Transverse colon (tissue), 4 donors: ENCODE measurements at places on chromosomes 12 and 14. TPM values are rescaled to one million over a fixed set of nuclear protein-coding genes. Genes with fewer than 3 reads are reported as not detected.

DNA sequence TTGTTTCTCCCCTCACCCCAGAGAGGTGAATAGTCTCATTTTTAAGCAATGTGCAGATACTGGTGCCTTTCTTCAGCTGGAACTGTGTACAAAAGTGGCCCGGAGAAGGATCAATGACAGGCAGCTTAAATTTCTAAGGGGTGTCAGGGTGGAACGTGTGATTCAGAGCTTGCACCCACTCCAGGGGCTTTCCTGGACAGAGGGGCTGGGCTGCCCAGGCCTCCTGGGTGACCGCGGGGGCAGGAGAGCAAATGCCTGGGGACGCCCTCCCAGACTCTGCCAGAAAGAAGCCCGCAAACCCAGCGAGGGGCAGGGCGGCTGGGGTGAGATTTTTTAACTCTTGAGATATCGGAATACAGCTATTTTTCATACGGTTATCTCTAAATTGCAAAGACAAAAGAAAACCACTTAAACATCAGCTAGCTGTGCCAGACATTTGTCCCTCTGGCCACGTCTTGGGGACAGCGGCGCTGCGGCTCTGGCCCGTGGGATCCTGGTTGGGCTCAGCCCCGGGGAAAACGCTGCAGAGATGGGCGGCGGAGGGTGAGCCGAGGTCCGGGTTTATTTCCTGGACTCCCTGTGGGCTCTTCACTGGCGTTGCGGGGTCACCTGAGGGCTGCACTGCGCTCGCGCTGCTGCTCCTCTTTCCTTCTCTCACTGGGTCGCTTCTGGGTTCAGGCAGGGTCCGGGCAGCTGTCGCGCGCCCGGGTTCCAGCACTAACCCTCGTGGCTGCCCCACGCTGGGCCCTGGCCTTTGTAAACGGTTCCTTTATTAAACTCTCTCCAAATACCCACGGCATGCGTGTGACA, 35.8 kb downstream of the NFKBIA start:
- H3K27ac ChIP-seq = no peak overlapping the region
- H3K4me3 ChIP-seq = no peak overlapping the region
- no peaks in the 10 kb centered on the region for H3K36me3 ChIP-seq
- no peak for DNase-seq

DNA sequence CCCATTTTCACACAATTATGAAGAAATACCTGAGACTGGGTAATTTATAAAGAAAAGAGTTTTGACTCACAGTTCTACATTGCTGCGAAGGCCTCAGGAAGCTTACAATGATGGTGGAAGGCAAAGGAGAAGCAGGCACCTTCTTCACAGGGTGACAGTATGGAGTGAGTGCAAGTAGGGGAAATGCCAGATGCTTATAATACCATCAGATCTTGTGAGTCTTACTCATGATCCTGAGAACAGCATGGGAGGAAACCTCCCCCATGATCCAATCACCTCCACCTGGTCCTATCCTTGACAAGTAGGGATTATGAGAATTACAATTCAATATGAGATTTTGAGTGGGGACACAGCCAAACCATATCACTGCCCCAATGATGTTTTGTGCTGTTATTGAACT, 189.3 kb upstream of the CRY1 start:
- H3K27me3 ChIP-seq = no peaks in the 10 kb centered on the region
- H3K36me3 ChIP-seq = no peaks in the 10 kb centered on the region
- H3K27ac ChIP-seq = no peak overlapping the region
- no peaks in the 10 kb centered on the region for H3K4me1 ChIP-seq
- H3K4me3 ChIP-seq = no peak overlapping the region
- DNase-seq = no peak

USP44 gene
- total RNA-seq = 0.41 TPM

- H3K4me3 ChIP-seq = no peak overlapping the region
- H3K27me3 ChIP-seq = peaks cover 54% of the 10 kb centered on the region
- H3K4me1 ChIP-seq = no peaks in the 10 kb centered on the region
Measured at GRCh38 chr14:100906420-100906819, 2.9 kb upstream of the RTL1 start.

GRCh38 chr12:117875744-117876435, 92.9 kb downstream of the KSR2 start:
- no peak overlapping the region for H3K27ac ChIP-seq
- H3K4me3 ChIP-seq = no peak overlapping the region
- H3K27me3 ChIP-seq = peaks cover 16% of the 10 kb centered on the region
- no peaks in the 10 kb centered on the region for H3K4me1 ChIP-seq
- no peak for DNase-seq
- H3K36me3 ChIP-seq = no peaks in the 10 kb centered on the region
